Brain (organoid and tissue), 16 donors: ENCODE measurements at places on chromosomes 4 and X. TPM values are rescaled to one million over a fixed set of nuclear protein-coding genes. Genes with fewer than 3 reads are reported as not detected.

The GPR34 gene
- polyA plus RNA-seq, result 1.7 TPM

The NKX3-2 gene
- polyA plus RNA-seq, result 0.25 TPM

The STOX2 gene
- 3.9 TPM for polyA plus RNA-seq

The CENPVL1 gene
- not detected for polyA plus RNA-seq

The SAGE1 gene
- polyA plus RNA-seq, result not detected

The PAGE5 gene
- polyA plus RNA-seq, result not detected

GRCh38 chr4:71230271-71231128, 108.3 kb upstream of the SLC4A4 start:
- DNase-seq, result no peak

DNA sequence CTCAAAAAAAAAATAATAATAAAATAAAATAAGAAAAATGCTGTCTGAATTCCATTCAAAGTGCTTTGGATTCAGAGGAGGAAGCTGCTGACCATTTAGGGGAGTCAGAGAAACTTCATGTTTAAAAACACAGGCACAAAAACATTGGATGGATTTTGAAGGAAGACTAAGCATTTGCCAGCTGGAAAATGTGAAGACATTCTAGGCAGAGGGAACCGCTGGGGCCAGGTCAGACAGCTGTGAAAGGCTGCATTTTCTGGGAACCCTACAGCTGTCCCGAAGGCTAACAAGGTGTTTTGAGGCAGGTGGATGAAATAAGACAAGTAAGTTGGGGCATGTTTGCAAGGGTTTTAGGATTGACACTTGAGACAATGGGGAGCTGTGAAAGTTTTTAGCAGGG, 38.6 kb downstream of the ING2 start:
- DNase-seq, result no peak

- DNase-seq, result no peak
Observed at GRCh38 chr4:39555472-39555871, 28.2 kb upstream of the UGDH start.

- DNase-seq, result no peak
Observed at GRCh38 chr4:76712564-76712963, 185.4 kb downstream of the SOWAHB start.

- DNase-seq, result peak; percentile 63
Observed at GRCh38 chrX:111837197-111837596, 38.8 kb upstream of the TRPC5OS start.

DNA sequence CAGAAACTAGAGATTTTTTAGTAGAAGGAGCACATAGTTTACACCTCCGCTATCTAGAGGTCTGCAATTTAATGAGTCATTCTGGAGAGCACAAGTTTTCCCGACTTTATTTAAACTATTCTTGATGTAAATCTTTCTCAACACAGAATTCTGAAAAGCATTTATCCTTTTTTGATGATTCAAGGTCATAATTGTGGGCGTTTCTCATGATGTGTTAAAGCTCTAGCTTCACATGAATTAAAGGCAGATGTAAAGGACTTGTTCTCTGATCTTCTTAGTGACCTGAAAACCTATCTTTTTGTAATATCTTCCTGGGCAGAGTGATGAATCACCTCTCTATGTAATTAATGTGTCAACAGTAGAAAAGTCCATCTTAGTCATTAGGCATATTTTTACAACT, 128.8 kb downstream of the COMMD8 start:
- no peak for DNase-seq

- DNase-seq, result no peak
Observed at GRCh38 chr4:48831532-48832030, 693 bp downstream of the OCIAD1 start.

DNA sequence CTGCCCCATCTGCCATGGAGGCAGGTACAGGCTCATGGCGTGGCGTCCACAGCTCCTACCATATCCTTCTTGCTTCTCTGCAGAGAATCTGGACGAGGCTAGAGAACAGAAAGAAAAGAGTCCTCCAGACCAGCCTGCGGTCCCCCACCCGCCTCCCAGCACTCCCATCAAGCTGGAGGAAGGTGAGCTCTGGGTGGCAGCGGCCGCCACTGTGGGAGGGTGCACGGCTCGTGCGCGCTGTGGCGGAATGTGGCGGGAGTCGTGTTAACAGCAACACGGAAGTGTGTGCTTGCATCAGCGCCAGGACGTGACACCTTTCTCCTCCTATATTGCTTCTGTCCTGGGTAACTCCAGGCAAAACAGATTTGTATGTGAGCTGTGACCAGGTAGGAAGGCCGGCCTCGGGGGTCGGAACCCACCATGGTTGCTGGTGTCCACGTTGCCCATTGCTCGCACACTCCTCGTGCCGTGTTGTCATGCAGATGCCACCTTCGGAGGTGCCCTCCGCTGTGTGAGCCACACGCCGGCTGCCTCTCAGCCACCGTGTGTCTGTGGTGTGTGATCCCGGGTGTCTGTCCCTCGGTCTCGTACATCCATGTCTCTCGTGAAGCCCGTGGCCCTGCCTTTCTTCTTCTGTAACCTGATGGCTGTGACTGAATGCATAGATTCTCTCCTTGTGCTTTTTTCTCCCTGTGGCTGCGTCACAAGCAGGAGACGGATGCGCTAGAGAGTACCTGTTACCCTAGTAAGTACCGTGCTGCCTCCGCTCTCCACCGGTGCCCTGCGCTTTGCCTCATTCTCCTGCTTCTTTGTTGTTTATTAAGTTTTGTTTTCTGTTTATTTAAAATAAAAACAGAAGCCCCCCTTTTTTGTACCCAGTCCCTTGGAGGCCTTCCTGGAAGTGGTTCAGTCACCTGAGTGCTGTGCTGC, 37.0 kb downstream of the NOP14 start:
- DNase-seq, result no peak

GRCh38 chr4:54525602-54526001, 132.2 kb upstream of the KIT start:
- DNase-seq, result no peak

GRCh38 chr4:27986476-27986875, 1125.8 kb downstream of the STIM2 start:
- no peak for DNase-seq

GRCh38 chr4:78481180-78481579, 70.4 kb upstream of the ANXA3 start:
- DNase-seq, result no peak

GRCh38 chr4:153233761-153234371, 29.6 kb downstream of the TRIM2 start:
- DNase-seq, result peak; percentile 53

DNA sequence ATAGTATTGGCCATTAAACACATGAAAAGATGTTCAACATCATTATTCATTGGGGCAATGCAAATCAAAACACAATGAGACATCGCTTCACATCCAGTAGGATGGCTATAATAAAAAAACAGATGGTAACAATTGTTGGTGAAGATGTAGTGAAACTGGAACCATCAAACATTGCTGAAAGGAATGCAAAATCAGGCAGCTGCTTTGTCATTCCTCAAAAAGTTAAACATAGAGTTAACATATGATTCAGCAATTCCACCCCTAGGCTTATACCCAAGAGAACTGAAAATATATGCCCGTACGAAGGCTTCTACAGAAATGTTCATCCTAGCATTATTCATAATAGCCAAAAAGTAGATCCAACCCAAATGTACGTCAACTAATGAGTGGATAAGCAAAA, 144.0 kb upstream of the NAP1L5 start:
- DNase-seq, result no peak

DNA sequence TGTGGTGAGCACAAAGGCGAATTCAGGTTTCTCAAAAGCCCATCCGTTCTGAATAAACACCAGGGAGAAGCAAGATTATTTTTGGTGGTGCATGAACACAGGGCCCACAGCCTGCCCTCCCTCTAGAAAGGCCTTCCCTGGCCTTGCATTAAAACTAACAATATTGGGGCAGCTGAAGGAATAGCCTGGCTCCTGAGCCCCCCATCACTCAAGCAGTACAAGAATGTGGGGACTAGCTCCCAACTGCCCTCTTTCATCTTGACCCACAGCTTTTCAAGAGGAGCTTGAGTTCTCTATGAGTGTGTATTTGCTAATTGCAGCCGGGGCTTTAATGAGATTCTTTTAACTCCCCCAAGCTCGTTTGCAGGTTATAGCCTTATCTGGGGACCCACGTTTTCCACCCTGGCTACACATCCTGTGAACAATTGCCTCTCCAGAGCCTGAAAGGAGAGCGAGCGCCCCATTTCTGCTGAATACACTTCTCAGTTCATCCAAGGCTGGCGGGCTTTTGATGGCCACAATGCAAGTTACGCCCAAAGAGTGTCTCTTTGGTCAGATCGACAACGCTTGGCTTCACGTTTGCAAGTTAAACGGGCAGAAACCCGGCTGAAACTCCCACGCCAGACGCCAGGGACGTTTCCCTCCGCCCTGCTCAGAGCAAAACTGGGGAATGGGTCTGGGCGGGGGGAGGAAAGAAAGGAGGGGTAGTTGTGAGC, 4.7 kb upstream of the GSX2 start:
- no peak for DNase-seq

GRCh38 chr4:44446191-44446590, 2.4 kb downstream of the KCTD8 start:
- peak; percentile 24 for DNase-seq

DNA sequence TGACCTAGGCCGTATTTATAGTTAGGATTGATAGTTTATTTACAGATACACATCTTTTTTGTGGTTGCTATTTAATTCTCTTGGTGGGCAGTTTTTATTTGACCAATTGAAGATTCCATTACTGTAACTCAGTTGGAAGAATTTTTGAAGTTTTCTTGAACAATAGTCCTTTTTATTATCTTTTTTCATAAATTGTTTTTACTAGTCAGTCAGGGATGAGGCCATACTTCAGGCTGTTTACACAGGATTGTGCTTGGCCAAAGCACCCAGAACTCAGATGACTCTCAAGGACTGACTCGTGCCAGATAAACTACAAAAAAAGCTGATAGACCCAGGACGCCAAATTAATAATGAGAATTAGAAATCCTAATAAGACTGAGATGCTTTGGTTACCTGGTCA, 7.0 kb downstream of the HERC3 start:
- no peak for DNase-seq
